Bronchial epithelial cell (primary cell): ENCODE measurements at places on chromosomes 6 and 20. TPM values are rescaled to one million over a fixed set of nuclear protein-coding genes. Genes with fewer than 3 reads are reported as not detected.

TRAPPC3L gene
- total RNA-seq, result not detected in 2 replicates

TCF15 gene
- total RNA-seq, result not detected in 2 replicates

BNIP5 gene
- not detected in 2 replicates for total RNA-seq

ID1 gene
- total RNA-seq, result 426 and 930 TPM in 2 replicates

TP53RK gene
- total RNA-seq, result 18.4 and 19.0 TPM in 2 replicates

TRIM40 gene
- not detected in 2 replicates for total RNA-seq
